Activated T-helper 17 cell treated with anti-CD3 and anti-CD28 coated beads, Interleukin-2, amount 50 U/mL, for 72 hours (primary cell): ENCODE measurements at places on chromosomes 12 and 14. TPM values are rescaled to one million over a fixed set of nuclear protein-coding genes. Genes with fewer than 3 reads are reported as not detected.

THAP2 gene
- 8.7 TPM for total RNA-seq

RIMKLB gene
- total RNA-seq: 0.95 TPM

ZNF891 gene
- total RNA-seq: 2.4 TPM

KRT85 gene
- total RNA-seq: not detected

AQP2 gene
- not detected for total RNA-seq

IFI27 gene
- total RNA-seq: 3.0 TPM

SERPINA5 gene
- total RNA-seq: not detected

CLEC9A gene
- not detected for total RNA-seq

CCDC196 gene
- total RNA-seq: not detected

FGF23 gene
- total RNA-seq: not detected

SLCO1B1 gene
- total RNA-seq: not detected

GLIPR1L1 gene
- not detected for total RNA-seq

SERPINA12 gene
- total RNA-seq: not detected

PAX9 gene
- not detected for total RNA-seq

PCED1B gene
- total RNA-seq: 31.0 TPM

SLC7A7 gene
- total RNA-seq: 0.71 TPM

CELA1 gene
- total RNA-seq: not detected

PROX2 gene
- 0.71 TPM for total RNA-seq

GPR135 gene
- total RNA-seq: 2.9 TPM
